ENCODE measurements at places on chromosomes 11 and 22.

DNA sequence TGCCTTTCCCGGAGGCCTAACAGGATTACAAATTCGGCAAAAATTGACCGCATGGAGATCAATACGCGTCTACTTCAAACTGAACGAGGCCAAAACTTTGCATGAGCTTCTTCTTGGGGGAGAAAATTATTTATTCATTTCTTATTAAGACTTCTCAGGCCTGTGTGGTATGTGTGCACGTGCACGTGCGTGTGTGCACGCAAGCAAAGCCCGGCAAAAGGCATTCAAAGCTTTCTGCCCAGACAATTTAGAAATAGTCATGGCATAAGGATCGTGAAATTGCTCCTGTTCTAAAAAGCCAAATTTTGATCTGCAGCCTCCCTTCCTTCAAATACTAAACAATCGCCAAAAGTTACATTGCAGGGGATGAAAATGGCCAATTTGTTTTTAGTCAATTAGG is 14.6 kb downstream of the MN1 start:
- DNase-seq: no peak

- DNase-seq: no peak
These were observed 10.3 kb downstream of the VPS37C start for GRCh38 chr11:61150706-61151544.

- no peak for DNase-seq
These were observed 70.2 kb downstream of the CTTN start for GRCh38 chr11:70468256-70469195.

DNA sequence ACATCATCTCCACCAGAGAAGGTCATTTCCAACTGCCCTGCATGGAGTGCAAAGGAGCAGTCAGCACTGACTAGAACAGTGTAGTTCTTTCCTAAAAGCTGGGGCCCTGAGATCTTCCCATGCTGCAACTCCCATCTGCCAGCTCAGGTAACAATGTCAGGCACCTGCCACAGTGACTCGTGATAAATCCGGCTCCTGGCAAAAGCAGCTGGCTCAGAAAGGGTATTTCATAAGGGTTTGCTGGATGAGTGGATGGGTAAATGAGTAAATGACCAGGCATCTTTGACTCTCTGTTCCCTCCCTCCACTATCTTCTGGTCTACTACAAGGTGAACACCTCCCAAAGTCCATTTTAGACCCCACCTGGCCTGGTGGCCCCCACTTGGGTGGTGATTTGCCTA is 403.6 kb downstream of the NXPE2 start:
- DNase-seq: no peak

- DNase-seq: no peak
These were observed 208.6 kb downstream of the CWF19L2 start for GRCh38 chr11:107249054-107249453.

DNA sequence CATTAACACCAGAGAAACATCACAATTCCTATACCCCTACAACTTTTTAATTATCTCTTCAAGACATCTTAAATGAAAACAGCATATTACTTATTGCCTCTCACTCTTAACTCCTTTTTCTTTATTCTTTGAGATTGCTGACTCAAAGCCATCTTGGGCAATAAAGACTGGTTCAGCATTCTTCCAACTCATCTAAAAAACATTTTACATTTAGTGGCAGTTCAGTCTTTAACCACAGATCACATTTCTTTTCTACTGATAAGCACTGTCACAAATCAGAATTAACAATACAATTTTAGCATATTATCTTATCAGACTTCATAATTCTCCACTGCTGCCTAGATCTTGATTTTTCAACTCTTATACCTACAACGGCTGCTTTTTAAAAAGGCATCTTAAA is 34.0 kb downstream of the SIK3 start:
- no peak for DNase-seq

- no peak for DNase-seq
These were observed 26.8 kb upstream of the RTL6 start for GRCh38 chr22:44524806-44525205.

- no peak for DNase-seq
These were observed 63.9 kb downstream of the UVRAG start for GRCh38 chr11:75878933-75879332.

- no peak for DNase-seq
These were observed at the start of gene MOV10L1 for GRCh38 chr22:50089682-50090411. Gene MOV10L1, plus strand, starts transcription at chr22:50090006. Its CDS starts 83 bp downstream, at chr22:50090089.

- DNase-seq: no peak
These were observed at the start of gene ANO5 for GRCh38 chr11:22192642-22193347. Gene ANO5, plus strand, starts transcription at chr11:22193085. Its CDS starts 408 bp downstream, at chr11:22193493.

DNA sequence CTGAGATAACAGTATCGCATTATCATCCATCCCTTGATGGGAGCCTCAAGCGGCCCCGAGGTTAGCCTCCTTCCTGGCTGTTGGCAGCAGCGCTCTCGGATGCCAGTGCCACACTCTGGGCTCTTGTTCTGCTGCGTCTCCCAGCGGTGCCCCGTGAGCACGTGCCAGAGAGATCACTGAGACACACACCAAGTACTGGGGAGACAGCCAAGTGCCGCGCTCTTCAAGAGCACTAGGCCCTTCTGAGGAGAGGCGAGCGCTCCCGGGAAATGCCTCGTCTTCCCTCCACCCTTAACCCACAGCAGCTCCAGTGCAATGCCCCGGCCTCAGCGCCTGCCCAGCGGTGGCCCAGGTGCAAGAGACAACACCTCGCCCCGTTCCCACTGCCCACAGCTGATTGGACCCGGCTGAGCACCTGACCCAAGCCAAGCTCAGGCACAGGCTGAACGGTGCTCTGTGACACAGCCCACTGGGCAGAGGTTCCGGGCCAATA is 248.3 kb upstream of the NARS2 start:
- no peak for DNase-seq

DNA sequence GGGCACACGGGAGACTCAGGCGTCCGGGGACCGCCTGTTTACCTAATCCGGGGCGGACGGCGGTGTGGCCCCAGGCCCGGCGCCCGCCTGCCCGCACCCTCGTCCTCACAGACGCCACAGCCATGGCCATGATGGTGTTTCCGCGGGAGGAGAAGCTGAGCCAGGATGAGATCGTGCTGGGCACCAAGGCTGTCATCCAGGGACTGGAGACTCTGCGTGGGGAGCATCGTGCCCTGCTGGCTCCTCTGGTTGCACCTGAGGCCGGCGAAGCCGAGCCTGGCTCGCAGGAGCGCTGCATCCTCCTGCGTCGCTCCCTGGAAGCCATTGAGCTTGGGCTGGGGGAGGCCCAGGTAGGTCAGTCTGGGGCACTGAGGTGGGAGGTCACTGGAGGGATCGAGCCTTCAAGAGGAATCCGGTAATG is 10.0 kb upstream of the RAB1B start:
- DNase-seq: no peak

- no peak for DNase-seq
These were observed 30.9 kb upstream of the GRAMD4 start for GRCh38 chr22:46589141-46589748.

- no peak for DNase-seq
These were observed 11.1 kb downstream of the NAV2 start for GRCh38 chr11:19723572-19724342.

DNA sequence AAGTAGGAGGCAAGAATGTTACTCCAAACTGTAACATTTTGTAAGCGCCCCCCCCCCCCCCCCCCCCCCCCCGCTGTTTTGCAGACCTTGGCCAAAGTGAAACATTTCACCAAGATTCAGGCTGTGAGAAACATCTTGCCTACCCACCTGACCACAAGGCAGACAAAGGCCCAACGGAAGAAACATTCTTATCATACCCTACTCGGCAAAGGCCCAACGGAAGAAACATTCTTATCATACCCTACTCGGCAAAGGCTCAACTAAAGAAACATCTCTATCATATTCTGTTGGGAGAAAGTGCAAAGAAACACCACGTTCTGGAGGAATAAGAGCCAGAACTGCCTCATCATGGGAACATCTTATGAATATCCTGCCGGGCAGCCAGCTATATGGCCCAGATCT is 117.1 kb downstream of the JRKL start:
- DNase-seq: no peak

DNA sequence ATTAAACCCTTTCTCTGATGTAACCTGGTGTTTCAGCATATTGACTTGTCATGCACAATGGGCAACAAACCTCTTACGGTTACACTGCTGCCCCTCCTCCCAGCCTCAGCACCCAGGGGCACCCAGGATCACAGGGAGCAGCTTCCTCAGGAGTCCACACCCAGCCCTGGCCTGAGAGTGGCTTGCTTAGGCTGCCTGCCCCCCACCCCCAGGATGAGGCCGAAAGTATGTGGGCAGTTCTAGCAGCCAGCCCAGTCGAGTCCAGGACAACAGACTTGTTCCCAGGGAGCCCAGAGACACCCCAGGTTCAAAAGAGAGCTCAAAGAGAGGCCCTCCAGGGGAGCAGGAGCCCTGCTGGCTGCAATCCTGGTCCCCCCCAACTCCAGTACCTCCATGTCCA is 108.1 kb upstream of the THY1 start:
- DNase-seq: no peak

DNA sequence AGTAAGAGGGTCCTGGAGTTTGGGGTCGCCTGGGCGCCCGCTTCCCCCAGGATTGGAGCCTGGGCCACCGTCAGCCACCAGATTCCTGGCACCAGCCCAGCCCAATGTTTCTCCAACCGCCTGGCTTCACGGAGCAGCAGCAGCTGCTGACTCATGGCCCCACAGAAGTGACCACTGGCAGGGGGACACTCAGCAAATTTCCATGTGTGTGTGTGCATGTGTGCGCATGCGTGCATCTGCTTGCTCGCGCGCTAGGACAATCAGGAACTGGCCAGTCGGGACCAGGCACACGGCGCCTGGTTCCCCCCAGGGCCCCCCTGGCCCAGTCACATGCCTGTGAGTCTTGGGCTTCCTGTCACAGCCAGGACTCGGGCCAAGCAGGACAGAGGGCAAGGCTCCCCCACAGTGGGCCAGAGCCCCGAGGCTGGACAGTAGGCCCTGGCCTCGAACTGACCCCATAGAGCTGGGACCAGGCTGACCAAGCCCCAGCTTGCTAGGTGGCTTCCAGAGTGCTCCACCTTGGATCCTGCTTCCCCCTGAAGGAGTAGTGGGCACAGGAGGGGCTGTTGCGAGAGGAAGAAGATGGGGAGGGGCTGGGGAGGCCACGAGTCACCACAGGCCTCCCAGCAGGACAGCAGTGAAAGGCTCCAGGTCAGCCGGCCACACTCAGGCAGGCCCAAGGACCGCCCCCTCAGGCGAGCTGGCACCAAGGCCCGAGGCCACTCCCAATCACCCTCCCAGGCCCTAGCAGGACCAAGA is 3.2 kb downstream of the CTSD start:
- DNase-seq: no peak

- no peak for DNase-seq
These were observed 176.0 kb downstream of the WNT11 start for GRCh38 chr11:76030286-76030685.

DNA sequence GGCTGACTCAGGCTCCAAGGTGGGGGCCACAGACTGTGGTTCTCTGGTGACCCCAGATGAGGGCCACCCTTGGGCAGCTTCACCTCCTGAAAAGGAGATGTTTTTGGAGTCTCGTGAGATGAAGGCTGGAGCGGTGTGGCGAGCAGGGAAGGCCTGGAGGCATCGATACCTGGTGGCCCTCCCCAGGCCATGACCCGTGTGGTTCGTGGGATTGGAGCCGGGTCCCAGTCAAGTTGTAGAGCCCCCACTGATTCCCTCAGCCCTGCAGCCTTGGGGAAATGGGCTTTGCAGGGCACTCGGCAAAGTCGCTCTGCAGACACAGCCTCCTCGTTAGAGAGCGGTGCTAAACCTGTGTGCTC is 1083.4 kb downstream of the BRD1 start:
- no peak for DNase-seq

GRCh38 chr11:133977067-133977677 is 20.4 kb upstream of the IGSF9B start:
- no peak for DNase-seq

DNA sequence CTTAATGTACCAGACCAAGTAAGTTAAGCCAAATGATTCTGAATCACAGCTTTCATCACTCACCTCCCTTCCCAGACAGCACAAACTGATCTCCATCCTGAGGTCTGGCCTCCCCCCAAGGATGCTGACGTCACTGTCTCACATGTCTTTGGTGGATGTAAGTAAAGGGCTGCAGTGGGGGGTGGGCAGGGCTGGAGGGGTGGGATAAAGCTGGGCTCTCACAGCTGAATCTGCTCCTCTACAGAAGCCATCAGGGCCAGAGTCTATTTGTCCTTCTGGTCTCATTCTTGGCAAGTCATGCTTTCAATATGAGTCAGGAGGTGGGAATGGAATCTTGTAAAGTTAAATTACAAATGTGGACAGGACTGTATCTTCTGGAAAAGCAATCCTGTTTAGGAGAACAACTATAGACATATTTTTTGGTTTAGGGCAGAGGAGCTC is 32.7 kb downstream of the P4HA3 start:
- DNase-seq: no peak

- no peak for DNase-seq
These were observed 23.4 kb downstream of the CELSR1 start for GRCh38 chr22:46513908-46514550.

DNA sequence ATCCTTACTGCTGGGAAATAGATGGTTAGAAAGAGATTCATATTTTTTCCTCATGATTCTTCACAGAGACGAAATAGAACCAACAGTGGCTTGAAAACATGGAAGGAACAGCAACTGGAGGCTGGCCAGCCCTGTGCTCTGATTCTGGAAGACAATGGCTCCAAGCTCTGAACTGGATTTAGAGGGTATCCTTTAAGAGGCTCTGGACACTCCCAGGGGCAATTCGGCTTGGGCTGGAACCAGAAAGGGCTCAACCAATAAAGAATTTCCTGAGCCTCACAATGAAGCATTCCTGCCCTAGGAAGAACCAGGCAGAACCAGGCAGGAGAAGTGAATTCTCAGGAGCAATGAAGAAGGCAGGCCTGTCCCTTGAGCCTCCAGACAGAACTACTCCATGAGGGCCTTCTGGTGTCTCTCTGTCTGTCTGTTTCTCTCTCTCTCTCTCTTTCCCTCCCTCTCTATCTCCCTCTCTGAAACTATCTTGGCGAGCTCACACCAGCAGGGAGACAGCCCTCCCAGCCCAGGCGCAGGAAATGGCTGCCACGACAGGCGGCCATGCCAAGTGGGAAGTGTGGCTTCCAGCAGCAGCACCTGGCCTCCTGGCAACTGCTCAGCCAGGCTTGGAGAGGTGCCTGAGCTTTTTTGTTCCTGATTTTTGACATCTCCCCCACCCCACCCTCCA is 93.3 kb downstream of the RCN1 start:
- no peak for DNase-seq

- no peak for DNase-seq
These were observed 968 bp downstream of the RHBDD3 start for GRCh38 chr22:29266564-29267461.

DNA sequence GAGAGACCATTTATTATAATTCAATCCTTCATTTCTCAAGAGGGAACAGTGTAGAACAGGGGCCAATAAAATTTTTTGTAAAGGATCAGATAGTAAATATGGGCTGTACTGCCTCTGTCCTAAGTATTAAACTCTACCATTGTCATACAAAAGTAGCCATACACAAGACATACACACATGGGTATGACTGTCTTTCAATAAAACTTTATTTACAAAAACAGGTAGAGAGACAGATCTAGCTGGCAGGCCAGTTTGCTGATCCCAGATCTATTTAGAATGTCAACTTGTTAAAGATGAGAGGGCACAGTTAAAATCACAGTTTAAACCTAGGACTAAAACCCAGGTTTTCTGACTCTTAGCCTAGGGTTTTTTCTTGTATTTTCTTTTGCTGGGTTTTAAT is 16.7 kb downstream of the TRAF6 start:
- DNase-seq: no peak

GRCh38 chr22:41831828-41832552 is 915 bp upstream of the SREBF2 start:
- DNase-seq: no peak

- DNase-seq: no peak
These were observed 713.2 kb upstream of the CCDC179 start for GRCh38 chr11:23573429-23573828.
